ENCODE measurements at places on chromosomes 4 and X. TPM values are rescaled to one million over a fixed set of nuclear protein-coding genes. Genes with fewer than 3 reads are reported as not detected.

FAM3A gene
- 39.2 TPM for total RNA-seq

APELA gene
- total RNA-seq: not detected

ARMCX5 gene
- total RNA-seq: 7.7 TPM

RTL3 gene
- not detected for total RNA-seq

BEND2 gene
- not detected for total RNA-seq

RCHY1 gene
- 25.4 TPM for total RNA-seq

SLC4A4 gene
- 0.43 TPM for total RNA-seq

MAGEB2 gene
- not detected for total RNA-seq

HPGDS gene
- total RNA-seq: 0.37 TPM

AFP gene
- total RNA-seq: not detected

HTR2C gene
- total RNA-seq: not detected

RNF212 gene
- 0.85 TPM for total RNA-seq

IBSP gene
- not detected for total RNA-seq

RGN gene
- total RNA-seq: not detected

PTPN13 gene
- total RNA-seq: 0.25 TPM

EFNB1 gene
- total RNA-seq: 7.6 TPM
